ENCODE measurements at places on chromosomes 4 and X. TPM values are rescaled to one million over a fixed set of nuclear protein-coding genes. Genes with fewer than 3 reads are reported as not detected.

GAGE12H gene
- not detected for total RNA-seq

EDA gene
- 0.23 TPM for total RNA-seq

BANK1 gene
- 0.14 TPM for total RNA-seq

LAP3 gene
- total RNA-seq = 78.1 TPM

IL3RA gene
- total RNA-seq = not detected

XG gene
- total RNA-seq = 0.59 TPM

CT55 gene
- total RNA-seq = not detected

MAGEA11 gene
- total RNA-seq = not detected

GPM6B gene
- total RNA-seq = not detected

CXCL11 gene
- total RNA-seq = not detected

IL2 gene
- total RNA-seq = not detected

ASMT gene
- not detected for total RNA-seq

AFM gene
- total RNA-seq = not detected

STPG2 gene
- total RNA-seq = 0.05 TPM

FGD1 gene
- total RNA-seq = 9.5 TPM

DRP2 gene
- 2.6 TPM for total RNA-seq

CORIN gene
- 0.23 TPM for total RNA-seq

WDR17 gene
- 2.7 TPM for total RNA-seq

CDKL2 gene
- 0.88 TPM for total RNA-seq

KDR gene
- total RNA-seq = 0.88 TPM

AFF1 gene
- total RNA-seq = 11.0 TPM

PLAC8 gene
- total RNA-seq = not detected

NSUN7 gene
- total RNA-seq = not detected

USP27X gene
- total RNA-seq = 3.6 TPM

PRKG2 gene
- total RNA-seq = 0.05 TPM

CTAG2 gene
- total RNA-seq = 0.65 TPM

ZFP42 gene
- total RNA-seq = not detected

RPL34 gene
- 608 TPM for total RNA-seq

ARR3 gene
- total RNA-seq = not detected

CENPVL1 gene
- not detected for total RNA-seq

TLR3 gene
- total RNA-seq = 2.1 TPM

BEND4 gene
- total RNA-seq = not detected

GASK1B gene
- total RNA-seq = 160 TPM

CPZ gene
- total RNA-seq = 30.3 TPM

C1QTNF7 gene
- total RNA-seq = not detected

MID1 gene
- total RNA-seq = 28.3 TPM

SCRG1 gene
- total RNA-seq = 8.3 TPM

RNF150 gene
- total RNA-seq = 1.0 TPM

GPC4 gene
- total RNA-seq = 5.9 TPM

OTC gene
- total RNA-seq = not detected

C4orf50 gene
- total RNA-seq = not detected

ATP1B4 gene
- total RNA-seq = not detected

CYLC1 gene
- not detected for total RNA-seq

CFI gene
- total RNA-seq = 1.2 TPM
